ENCODE measurements at places on chromosomes 1 and 21.
A peak's percentile ranks its signal among the peaks of the same experiment; 100 is the strongest.

- no peak for DNase-seq
These were observed 172.8 kb upstream of the IRF2BP2 start for GRCh38 chr1:234782791-234783190.

DNA sequence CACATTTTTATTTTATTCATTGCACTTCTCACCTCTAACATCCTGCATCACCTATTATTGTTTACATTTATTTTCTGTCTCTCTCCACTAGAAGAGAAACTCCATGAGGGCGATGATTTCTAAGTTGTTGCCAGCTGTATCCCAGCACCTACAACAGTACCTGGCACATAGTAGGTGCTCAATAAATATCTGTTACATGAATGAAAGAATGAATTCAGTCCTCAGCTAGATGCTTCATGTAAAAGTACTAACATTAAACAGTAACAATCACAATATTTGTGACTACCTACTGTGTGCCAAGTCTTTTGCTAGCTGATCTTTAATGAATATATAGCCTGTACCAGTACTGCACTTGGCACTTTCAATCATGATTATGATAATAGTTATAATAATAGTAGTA, 3.0 kb downstream of the TAS1R2 start:
- no peak for DNase-seq

GRCh38 chr1:81725823-81726222, 74.9 kb upstream of the ADGRL2 start:
- DNase-seq, result no peak

GRCh38 chr1:184622136-184622823, 132.4 kb downstream of the EDEM3 start:
- peak; percentile 24 for DNase-seq

GRCh38 chr1:30741239-30741894, 16.2 kb downstream of the LAPTM5 start:
- DNase-seq, result no peak

- DNase-seq, result peak; percentile 61
These were observed 30.6 kb upstream of the CTPS1 start for GRCh38 chr1:40948741-40949443.

DNA sequence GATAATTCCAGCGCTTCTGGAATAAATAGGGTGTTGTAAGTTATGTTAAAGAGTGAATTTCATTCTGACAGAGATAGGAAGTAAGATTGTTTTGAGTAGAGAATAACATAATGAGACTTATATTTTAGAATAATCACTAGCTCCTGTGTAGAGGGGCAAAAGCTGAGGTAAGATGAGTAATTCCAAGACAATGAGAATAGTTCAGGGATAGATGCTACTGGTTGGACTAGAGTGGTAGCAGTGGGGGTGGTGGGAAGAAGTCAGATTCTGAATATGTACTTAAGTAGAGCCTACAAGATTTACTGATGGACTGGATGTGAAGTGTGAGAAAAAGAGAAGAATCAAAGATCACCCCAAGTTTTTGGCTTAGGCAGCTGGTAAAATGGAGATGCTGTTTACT, 23.3 kb upstream of the MOV10 start:
- no peak for DNase-seq

GRCh38 chr21:38268864-38269575, 12.2 kb downstream of the KCNJ15 start:
- no peak for DNase-seq

DNA sequence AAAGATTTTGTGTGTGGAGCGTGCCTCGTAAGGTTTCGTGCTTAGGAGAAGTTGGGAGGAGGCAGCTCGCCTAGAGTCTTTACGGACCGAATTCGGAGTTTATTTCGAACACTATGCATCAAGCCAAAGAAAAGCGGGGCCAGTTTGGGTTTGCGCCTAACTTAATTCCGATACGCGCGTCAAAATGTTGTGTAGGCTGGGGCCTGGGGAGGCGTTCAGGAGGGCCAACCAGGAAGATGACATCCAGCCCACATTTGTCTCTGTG, 6.4 kb downstream of the FOXD2 start:
- DNase-seq, result no peak

- no peak for DNase-seq
These were observed 31.8 kb downstream of the KCNK2 start for GRCh38 chr1:215114154-215114933.

- DNase-seq, result peak; percentile 96
These were observed 12.0 kb upstream of the SYT14 start for GRCh38 chr1:209926045-209926444.

DNA sequence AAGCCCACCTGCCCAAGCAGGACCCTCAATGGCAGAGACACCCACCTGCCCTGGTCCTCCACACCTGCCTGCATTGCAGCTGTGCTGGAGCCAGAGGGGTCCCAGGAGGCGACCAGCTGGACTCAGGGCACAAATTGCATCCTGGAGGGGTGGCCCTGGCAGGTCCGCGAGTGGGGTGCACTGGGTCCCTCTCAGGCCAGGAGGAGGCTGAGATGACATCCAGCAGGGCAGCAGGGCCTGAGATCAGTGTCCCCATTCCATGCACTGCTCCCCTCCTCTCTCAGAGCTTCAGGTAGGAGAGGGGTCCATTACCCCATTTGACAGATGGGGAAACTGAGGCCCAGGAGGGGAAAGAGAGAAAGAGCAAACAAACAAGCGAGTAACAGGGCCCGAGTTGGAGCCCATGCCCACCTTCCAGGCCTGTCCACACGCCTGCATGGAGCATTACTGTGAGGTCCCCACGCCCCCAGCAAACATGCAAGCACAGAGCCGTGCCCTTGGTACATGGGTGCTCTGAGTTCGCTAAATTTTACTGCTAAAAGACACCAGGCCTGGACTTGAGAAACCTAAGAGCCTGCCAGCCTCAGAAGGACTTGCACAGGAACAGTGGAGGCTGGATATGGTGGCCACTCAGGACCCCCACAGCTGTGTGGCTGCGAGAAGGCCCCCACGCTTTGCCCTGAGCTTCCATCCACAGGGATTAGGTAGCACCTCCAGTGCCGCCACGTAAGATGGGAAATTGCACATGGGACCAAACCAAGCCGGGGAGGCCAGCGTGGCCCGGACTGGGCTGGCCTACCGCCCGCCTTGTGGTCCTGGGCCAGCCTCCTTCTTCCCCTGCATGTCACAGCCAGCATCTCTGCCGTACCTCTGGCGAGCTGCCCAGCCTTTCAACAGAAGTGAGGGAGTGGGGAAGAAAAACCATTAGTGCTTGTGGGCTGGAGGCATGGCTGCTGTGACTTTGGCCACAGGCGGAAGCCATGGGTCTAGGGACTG, 7.4 kb downstream of the WNT3A start:
- no peak for DNase-seq

DNA sequence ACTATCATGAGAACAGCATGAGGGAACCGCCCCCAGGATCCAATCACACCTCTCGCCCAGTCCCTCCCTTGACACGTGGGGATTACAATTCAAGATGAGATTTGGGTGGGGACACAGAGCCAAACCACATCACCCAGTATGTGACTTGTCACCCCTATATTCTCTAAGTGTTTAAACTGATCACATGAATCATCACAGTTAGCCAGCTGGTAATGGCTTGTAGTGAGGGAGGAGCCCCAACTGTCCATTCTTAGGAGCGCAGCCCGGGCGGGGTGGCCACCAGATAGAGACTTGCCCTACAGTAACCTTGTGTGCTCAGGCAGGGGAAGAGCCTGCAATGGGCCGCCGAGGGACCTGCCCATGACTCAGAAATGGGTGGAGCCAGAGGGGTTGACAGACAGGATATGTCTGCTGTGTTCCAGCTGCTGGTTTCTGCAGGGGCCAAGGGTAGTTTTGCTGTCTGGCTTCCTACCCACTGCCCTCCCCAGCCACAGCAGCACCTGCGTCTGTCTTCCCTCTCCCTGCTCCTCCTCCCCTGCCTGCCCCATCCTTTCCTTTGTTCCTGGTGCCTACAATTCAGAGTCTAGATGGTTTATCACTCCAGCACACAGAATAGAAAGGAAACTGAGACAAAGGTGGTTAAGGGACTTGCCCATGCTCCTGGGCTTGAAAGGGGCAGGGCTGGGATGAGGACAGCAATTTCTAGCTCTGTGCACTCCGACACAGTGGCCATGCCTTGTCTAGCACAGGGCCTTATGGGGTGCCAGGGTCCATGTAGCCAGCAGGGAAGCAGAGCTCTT, 9.2 kb downstream of the ABCG1 start:
- DNase-seq, result no peak

- no peak for DNase-seq
These were observed 281.1 kb upstream of the DUSP10 start for GRCh38 chr1:222023025-222023424.

GRCh38 chr1:237390823-237391222, 348.8 kb downstream of the RYR2 start:
- DNase-seq, result no peak

GRCh38 chr1:39261712-39262221, 57.3 kb downstream of the MACF1 start:
- no peak for DNase-seq

- DNase-seq, result no peak
These were observed 112.2 kb upstream of the MROH9 start for GRCh38 chr1:170823120-170823519.

DNA sequence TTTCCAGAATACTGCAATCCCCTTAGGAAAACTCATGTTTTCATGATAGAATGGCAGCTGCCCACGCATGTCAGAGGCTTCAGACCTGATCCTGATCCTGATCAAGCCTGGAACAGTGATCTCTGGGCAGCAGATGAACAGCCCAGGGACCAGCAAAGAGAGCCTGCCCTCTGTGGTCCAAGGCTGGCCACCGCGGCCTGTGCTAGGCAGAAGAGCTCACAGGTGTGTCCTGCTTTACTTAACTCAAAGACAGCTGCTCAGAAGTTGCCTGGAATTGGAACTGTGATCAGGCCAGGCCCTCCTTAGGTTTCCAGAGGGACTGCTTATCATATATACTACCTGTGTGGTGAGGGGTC, 21.2 kb upstream of the BCAR3 start:
- no peak for DNase-seq

GRCh38 chr1:182446033-182446669, 3.8 kb upstream of the RGSL1 start:
- peak; percentile 50 for DNase-seq

- no peak for DNase-seq
These were observed 4.0 kb downstream of the TOMM40L start for GRCh38 chr1:161229896-161230295.

- no peak for DNase-seq
These were observed 72.0 kb downstream of the ST6GALNAC5 start for GRCh38 chr1:76939050-76939816.

DNA sequence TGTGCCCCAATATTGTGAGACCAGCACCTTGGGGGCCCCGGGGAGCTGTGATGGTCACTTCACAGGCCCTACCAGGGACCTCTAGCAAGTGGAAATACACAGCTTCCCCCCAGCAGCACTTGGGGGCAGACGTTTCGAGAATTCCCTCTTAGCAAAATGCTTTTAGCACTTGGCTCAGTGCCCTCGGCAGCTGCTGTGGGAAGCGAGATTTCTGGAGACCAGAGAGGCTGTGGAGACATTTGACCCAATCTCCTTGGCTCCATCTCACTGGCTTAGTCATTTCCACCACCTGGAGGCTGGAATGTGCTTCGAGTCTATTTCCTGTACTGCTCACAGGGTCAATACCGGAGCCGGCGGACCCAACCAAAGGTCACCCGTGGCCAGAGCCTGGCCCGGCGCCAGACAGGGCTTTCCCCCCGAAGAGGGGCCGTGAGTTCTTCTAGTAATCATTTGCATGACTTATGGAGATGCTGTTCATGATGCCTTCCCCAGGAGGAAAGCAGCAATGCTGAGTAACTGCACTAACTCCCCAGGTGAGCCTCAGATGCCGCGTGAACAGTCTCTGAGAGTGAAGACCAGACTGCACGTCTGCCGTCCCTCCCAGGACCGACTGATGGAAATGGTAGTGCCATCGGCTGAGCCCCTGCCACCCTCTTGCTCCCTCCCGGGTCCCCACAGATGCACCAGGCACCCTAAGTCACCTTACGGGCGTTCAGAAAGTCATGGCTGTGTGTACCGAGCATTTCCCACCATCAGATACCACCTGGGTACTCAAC, 4.4 kb upstream of the C2CD2 start:
- peak; percentile 55 for DNase-seq

DNA sequence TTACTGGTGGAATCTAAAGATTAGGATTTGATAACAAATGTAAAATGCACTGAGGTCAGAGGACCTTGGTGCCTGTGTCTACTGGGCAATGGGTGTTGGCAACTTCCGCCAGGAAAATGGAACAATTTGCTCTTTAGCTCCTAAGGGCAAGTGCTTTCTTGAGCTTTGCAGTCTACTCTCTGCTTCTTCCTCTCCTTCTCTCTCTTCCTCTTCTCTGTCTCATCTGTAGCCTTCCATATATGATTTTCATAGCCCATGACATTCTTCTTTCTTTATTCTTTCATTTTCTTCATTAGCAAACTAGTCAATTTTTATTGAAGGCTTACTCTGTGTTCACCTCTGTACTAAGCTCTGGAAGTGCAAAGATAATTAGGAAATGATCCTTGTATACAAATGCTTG, 35.5 kb downstream of the OVGP1 start:
- no peak for DNase-seq

DNA sequence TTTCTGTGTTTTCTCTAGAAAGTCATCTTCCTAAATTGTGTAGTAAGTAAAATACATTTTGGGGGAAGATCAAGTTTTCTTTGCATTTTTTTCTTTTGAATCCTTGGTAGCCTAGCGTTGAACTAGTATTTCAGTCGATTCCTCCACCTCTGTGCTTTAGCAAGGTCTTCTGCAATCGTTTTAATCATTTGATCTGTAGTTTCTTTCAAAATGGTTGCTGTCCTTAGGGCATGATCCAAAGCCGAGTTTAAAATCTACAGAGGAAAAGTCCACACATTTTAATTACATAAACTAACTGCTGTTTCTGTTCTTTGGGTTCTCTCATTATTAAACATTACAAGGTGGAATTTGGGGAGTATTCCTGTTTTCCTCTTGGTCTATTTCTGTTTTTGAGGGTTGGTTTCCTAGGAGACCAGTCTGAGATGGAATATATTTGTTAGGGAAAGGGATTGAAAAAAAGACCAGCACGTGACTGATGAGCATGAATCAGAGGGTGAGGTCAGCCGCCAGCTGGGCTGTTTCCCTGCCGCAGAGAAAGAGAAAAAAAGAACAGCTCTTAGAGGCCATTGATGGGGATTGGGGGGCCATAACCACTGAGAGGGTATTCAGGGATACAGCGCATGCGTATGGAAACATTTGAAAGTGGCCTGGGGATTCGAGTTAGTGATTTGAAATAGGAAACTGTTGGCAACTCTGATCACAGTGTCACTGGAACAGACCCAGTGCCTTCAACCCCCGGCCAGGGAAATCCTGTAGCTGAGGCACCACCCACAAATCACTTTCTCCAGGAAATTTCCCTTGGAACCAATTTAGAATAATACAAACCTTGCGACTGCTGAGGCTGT, 40.6 kb downstream of the AKNAD1 start:
- DNase-seq, result peak; percentile 74

GRCh38 chr1:113223546-113223945, 150.5 kb downstream of the LRIG2 start:
- no peak for DNase-seq
